Smooth muscle cell of the brain vasculature (primary cell): ENCODE measurements at places on chromosomes 7 and 10.
A peak's percentile ranks its signal among the peaks of the same experiment; 100 is the strongest.

GRCh38 chr10:132624847-132625471, 87.4 kb downstream of the INPP5A start:
- no peak for DNase-seq

DNA sequence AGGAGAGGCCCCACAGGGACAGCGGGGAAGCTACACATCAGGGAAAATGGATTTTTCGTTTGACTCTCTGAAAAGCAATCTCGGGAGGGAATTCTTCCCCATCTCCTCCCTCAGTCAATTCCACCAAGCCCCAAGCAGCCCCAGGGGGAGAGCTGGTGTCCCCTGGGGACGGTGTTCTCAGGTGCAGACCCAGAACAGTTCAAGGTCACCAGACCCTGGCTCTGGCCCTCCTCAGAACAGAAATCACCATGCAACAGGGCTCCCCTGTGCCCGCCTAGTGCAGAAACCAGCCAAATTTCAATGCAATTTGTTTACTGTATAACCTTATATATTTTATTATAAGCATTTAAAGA, 34.1 kb downstream of the GSDME start:
- no peak for DNase-seq

- no peak for DNase-seq
Observed at GRCh38 chr10:111082102-111082975, 5.5 kb downstream of the ADRA2A start.

DNA sequence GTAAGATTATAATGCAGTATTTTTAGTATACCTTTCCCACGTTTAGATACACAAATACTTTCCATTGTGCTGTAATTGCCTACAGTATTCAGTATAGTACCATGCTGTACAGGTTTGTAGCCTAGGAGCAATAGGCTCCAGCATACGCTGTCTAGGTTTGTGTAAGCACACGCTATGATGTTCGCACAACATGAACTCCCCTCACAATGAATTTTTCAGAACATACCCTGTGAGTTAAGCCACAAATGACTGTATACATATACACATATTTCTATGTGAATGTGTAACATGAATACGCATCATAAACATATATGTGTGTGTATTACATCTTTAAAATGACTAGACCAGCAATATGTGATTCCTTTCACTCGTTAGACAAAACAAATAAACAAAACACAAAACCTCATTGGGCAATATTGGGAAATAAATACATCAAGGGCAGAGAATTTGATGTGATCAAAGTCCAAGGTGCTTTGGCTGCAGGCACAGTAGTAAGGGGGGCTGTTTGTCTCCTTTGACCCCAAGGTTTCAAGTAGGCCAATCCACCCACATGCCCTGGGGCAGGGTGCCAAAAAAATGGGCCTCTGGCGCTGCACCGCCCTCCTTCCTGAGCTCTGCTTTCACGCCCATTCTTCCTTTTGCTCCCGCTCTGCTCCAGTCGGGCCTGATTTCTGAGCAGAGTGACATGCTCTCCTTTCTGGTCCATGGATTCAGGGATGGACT, 33.9 kb downstream of the CHN2 start:
- DNase-seq, result no peak

- no peak for DNase-seq
Observed at GRCh38 chr7:30911561-30911969, at the start of gene AQP1. AQP1 (plus strand) TSS chr7:30911853; CDS start chr7:30911910, 57 bp downstream.

GRCh38 chr10:3832022-3832786, 47.2 kb upstream of the KLF6 start:
- DNase-seq, result no peak

- DNase-seq, result no peak
Observed at GRCh38 chr7:82705517-82706260, 262.1 kb upstream of the CACNA2D1 start.

DNA sequence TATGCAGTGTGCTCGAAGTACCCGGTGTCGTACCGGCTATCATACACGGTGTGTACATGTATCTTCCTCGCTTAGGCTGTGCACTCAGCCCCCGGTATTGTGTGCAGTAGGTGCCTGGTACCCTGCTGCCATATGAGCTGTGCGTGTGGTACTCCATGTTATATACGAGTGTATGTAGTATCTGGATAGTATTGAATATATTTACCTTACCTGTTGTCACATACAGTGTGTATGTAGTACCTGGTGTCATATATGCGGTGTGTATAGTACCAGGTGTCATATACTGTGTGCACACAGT, 1.2 kb downstream of the ZMYND11 start:
- DNase-seq, result no peak

GRCh38 chr10:30505543-30506298, 71.7 kb downstream of the MAP3K8 start:
- DNase-seq, result no peak

GRCh38 chr7:27196287-27196767, 3.6 kb downstream of the HOXA13 start:
- DNase-seq, result peak; percentile 51

DNA sequence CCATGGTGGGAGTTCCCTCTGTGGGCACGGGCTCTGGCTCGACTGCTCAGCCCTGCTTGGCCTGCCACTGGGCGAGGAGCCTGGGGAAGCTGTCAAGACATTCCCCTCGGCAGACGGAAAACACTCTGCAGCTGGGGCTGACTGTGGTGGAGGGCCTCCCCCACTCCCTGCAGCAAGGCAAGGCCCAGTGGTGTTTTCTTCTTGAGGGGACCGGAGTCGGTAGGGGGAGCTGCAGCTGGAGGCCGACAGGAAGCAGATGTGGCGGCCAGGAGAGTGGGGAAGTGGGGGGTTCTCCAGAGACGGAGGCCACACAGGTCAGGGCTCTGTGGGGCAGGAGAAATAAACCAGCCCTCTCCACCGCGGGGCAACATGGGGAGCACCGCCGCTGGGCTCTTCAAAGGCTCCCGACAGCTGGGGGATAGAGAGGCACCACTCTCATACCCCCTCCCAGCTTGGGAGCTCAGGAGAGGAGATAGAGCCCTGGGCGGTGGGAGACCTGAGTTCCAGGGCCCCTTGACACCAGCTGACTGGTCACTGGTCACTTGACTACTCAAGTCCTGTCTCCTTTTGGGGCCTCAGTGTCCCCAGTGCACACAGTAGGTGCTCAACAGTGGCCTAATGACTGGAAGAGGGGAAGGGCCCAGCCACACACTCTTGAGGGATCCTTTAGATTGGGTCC, 43.4 kb downstream of the PPIF start:
- DNase-seq, result no peak

DNA sequence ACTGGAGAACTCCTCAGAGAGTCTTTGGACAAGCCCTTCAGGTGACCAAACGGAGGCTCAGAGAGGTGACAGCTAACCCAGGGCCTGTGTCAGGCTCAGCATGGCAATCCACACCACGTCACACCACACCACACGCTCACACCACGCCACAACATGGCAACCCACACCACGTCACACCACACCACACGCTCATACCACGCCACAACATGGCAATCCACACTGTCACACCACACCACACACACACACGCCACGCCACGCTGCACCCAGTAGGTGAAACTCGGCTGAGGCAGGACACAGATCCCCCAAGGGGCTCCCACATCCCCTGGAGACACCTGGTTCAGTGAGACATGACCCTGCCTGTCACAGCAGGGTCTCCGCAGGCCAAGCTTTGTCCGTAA, 107.3 kb downstream of the PDGFA start:
- no peak for DNase-seq

- DNase-seq, result peak; percentile 20
Observed at GRCh38 chr7:20598459-20599309, 16.8 kb upstream of the ABCB5 start.

DNA sequence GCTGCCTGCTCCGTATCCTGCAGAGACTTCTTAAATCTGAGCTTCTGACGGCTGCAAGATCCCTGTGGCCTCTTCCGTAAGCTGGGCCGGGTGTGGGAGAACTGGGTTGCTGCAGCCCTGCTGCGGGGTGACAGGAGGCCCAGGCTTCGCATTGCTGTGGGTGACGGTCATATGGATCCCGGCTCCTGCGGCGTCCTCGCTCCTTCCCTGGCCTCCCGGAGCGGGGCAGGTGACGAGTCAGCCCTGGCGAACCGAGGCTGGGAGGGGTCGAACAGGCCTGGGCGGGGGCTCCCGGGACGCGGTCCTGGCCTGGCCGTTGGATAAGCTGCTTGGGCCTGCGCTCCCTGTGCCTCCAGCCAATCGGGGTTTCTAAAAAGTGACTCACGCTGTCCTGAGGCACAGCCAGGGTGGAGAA, 7.8 kb upstream of the UBE2D1 start:
- no peak for DNase-seq

DNA sequence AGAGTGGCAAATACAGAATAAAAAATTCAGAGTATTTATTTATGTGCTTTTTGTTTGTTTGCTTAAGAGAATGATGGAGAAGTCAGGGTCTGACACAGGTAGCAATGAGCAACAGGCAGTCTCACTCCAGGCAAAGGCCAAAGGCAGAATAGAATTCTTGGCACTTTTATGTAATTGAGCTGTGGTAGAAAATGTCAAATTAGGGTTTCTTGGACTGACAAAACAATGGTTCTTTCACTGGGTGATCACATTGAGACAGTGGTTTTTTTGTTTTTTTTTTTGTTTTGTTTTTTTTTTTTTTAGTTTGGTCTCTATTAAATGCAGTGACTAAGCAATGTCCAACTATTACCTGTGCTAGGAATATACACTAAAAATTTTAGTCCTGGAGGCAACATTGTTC, 27.4 kb downstream of the POM121L12 start:
- DNase-seq, result no peak

GRCh38 chr7:153432063-153432462, 620.1 kb upstream of the DPP6 start:
- DNase-seq, result no peak

DNA sequence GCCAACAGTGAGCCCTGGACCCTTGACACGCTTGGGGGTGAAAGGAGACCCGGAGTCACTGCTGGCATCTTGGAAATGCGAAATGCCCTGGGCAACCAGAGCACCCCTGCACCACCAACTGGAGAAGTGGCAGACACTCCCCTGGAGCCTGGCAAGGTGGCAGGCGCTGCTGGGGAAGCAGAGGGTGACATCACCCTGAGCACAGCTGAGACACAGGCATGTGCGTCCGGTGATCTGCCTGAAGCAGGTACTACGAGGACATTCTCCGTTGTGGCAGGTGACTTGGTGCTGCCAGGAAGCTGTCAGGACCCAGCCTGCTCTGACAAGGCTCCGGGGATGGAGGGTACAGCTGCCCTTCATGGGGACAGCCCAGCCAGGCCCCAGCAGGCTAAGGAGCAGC, 98.5 kb downstream of the TACC2 start:
- no peak for DNase-seq

GRCh38 chr10:108817584-108817983, 1105.7 kb downstream of the XPNPEP1 start:
- DNase-seq, result no peak
